ENCODE measurements at places on chromosomes 4 and X. TPM values are rescaled to one million over a fixed set of nuclear protein-coding genes. Genes with fewer than 3 reads are reported as not detected.
A peak's percentile ranks its signal among the peaks of the same experiment; 100 is the strongest.

The PPP1R3F gene
- 1.6 TPM for total RNA-seq

The SLC25A6 gene
- total RNA-seq: 81.4 TPM

The CNGA1 gene
- 3.9 TPM for total RNA-seq

The CSAG3 gene
- total RNA-seq: not detected

The GABRA4 gene
- total RNA-seq: not detected

The SLC6A8 gene
- 9.2 TPM for total RNA-seq

The TMEM156 gene
- total RNA-seq: not detected

GRCh38 chrX:40152173-40152711, 54.5 kb upstream of the BCOR start:
- DNase-seq: no peak

DNA sequence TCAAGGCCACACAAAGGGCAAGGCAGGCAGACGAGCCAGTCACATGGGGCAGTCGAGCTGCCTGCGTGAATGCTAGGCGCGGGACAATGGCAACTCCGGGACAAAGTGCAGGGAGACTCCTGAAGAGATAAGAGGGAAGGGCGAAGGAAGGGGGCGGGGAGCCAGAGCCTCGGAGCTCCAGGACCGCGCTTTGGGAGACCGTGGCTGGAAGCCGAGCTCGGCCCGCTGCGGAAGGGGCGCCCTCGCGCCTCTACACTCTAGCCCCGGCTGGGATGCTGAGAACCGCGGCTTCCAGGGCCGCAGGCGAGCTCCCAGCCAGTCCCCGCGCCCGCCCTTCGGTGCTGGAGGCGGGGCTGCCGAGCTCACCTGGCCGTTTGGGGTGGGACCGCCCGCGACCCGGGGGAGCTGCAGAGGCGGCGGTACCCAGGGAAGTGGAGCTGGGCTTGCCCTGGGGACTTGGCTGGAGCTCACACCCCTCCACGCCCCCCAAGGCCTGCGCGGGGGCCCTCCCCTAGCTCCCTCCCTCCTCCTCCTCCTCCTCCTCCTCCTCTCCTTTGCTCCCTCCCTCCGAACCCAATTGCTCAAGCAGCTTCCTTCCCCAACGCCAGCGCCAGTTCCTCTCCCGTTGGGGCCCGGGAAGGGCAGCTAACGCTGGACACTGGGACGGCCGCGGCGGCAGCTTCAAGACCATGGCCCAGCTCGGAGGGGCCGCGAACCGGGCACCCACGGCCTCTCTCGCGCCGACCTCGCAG, at the start of gene SOWAHD:
SOWAHD (plus strand) TSS at position 610 of the 752 bp plus-strand sequence; CDS start at position 690, 80 bp downstream.
- DNase-seq: no peak

DNA sequence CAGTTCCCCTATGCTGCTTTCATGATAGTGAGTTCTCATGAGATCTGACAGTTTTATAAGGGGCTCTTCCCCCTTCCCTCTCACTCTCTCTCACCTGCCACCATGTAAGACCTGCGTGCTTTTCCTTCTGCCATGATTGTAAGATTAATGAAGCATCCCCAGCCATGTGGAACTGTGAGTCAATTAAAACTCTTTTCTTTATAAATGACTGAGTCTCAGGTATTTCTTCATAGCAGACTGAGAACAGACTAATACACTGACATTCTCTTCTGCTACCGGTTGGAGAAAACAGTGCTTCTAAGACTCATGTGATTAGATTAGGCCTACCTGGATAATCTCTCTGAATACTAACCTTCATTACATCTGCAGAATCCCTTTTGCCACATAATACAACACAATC, 45.4 kb upstream of the TRPC5OS start:
- peak; percentile 72 for DNase-seq

DNA sequence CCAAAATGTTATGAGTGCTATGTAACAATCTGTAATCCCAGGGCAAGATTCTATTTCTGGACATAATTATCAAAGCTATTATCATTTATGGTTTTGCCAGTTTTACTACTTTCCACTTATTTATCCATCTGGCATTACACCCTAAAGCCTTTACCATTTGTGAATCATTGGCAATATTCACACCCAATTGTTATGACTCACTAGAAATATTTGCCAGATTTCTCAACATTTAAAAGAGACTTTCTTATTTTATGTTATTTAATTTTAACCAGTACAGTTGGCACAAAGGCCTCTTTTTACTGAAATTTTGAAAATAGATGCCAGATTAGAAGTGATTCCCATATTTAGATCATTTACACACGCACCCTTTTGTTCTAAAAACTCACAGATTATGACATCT, 242.7 kb upstream of the WDFY3 start:
- peak; percentile 62 for DNase-seq

DNA sequence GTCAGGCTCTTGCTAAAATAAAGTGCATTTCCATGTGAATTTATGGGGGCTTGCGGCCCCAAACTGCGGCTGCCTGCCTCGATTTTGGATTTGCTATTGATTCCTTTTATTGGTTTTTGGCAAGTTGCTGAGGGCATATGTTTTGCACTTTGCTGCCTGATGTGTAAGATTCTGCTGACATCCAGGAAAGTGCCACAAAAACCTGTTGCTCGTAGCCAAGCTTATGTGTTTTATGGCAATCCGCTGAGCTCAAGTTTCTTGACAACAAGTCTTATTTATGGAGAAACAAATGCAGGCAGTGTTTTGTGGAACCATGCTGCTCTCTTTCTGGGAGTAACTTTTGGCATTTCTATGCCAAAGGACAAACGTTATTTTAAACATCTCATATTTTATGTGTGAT, 97.3 kb upstream of the DDIT4L start:
- DNase-seq: no peak

GRCh38 chr4:53744446-53745160, 153.3 kb upstream of the LNX1 start:
- no peak for DNase-seq

Data from renal cortical epithelial cell (primary cell).